ENCODE measurements at places on chromosomes 13 and 19.
A peak's percentile ranks its signal among the peaks of the same experiment; 100 is the strongest.

DNA sequence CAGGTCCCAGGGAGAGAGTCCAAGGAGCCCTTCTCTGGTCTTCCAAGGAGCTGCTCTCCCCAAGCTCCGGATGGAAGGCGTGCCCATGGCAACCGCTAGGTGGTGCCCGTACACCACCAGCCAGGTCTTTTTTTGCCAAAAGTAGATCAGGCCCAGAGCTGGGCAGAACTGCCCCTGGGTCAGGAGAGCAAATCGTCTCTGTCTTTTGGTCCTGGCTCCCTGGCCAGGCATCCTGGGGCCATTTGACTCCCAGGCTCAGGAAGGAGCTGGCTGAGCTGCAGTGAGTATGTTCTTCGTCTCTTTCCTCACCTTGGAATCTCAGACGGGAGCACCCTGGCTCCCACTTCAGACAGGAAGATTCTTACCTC lies 24.6 kb upstream of the BCL3 start:
- peak; percentile 77 for DNase-seq

GRCh38 chr19:13958043-13958442 lies 5.7 kb downstream of the DCAF15 start:
- no peak for DNase-seq

GRCh38 chr13:113769106-113769505 lies 10.1 kb downstream of the TMEM255B start:
- no peak for DNase-seq

GRCh38 chr13:109166804-109167203 lies 537.4 kb downstream of the MYO16 start:
- no peak for DNase-seq

DNA sequence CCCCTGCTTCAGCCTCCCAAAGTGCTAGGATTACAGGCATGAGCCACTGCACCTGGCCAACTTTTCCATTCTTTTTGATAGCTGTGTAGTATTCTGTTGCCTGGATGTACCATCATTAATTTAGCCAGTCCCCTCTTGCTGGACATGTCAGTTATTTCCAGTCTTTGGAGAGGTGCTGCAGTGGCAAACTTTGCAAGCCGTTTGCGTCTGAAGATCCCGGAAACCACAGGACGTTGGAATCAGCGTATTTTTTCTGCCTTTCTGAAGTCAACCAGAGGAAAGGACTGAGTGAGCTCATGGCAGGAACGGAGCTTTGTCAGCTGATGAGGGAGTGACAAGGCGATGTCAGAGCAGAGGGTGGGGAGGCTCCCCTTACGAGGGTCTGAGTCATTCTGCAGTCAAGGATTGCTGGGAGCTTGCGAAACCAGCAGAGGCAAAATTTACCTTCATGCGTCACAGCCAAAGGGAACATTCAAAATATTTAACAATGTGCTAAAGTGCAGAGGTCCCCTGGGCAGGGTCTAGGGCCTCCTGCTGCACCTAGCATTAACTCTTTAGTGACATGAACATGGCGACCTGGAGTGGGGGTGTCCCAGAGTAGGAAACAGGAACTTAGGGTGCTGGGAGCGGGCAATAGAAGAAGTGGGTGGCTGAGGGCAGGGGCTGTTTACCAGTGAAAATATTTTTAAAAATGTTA lies 5.6 kb downstream of the C5AR1 start:
- no peak for DNase-seq

GRCh38 chr13:78625384-78625783 lies 22.0 kb upstream of the POU4F1 start:
- DNase-seq, result no peak

GRCh38 chr19:41302624-41303351 lies 7.2 kb upstream of the CCDC97 start:
- DNase-seq, result peak; percentile 70

DNA sequence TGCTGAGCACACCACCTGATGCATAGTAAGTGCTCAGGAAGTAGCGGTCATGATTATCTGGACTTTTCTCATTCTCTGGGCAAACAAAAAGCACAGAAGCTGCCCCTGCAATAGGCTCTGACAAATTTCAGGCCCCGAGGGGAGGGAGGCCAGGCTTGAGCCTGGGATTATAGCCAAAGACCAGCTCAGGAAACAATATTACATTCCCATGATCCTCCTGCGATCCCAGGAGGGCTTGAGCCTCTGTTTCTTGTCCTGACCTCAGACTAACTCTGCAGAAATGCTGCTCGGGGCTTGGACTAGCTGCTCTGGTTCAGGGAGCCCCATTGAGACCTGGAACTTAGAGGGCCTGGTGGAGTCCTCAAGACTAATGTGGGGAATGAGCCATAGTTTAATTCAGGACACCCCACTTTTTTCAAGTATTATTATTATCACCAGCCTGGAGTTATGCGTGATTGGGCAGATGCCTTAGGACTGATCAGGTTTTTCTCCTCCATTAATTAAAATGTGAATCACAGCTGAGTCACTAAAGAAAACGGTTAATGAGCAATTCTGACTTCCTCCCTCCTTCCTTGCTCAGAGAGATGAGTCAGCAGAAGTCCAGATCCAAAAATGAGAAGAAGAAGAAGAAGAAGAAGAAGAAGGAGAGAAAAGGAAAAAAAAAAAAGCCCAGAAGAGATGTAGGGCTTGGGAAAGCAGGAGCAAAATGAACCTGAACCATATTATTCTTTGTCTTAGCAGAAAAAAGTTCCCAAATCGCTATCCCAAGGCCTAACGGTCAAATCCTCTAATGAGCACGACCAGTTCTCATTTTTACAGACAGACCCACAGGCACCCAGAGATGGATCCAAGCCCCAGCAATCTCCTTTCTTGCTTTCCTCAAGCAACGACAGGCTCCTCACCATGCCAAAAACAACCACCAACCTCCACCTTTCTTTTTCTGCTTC lies 107.2 kb downstream of the CACNA1A start:
- no peak for DNase-seq
